ENCODE measurements at places on chromosomes 4 and X. TPM values are rescaled to one million over a fixed set of nuclear protein-coding genes. Genes with fewer than 3 reads are reported as not detected.

DNA sequence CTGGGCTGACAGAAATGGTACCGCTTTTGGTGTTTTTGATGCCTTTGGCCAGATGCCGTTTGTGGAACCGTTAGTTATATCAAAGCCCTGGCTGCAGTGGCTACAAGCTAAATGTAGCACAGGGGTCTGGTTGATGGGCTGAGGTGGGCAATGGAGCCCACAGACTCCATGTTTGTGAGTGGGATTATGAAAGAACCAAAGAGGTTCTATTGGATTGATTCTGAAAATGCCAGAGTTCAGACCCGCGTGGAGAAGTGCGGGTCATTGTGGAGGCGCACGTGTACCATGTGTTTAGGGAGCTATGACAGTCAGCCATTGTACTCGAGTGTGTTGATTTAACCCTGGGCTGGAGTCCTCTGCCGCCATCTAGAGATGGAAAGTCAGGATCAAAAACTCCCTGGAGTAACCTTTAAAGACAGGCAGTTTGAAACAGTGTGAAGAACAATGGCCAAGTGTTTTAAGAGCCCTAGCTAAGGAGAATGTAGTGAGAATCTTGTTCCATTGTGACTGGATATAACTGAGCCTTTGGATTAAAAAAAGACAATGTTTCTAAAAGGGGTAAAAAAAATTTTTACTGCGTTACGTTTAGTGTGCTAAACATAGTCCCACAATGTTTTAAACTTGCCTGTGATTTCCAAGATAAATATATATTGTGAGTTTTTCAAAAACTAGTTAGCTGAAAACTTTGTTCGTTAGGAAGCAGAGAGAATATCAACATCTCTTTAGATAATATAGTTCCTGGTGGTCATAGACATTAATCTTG, 12.7 kb downstream of the ART3 start:
- DNase-seq: peak; percentile 17

DNA sequence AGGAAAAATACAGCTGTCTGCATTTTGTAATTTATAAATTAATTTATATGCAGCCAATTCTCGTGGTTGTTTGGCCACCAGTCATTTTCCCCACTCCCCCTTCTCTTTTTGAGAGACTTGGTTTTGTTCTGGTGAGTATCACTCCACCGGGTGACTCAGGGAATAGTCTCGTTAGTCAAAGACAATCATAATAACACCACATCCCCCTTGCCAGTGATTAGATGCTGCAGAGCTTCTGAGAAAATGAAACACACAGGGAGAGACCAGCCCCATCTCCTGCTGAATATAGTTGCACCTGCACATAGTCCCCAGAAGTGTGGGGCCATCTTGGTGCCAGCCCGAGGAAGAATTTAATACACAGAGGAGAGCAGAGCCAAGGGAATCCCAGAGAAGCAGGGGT, 8.0 kb upstream of the FNIP2 start:
- DNase-seq: no peak

- DNase-seq: no peak
These were observed 47.7 kb downstream of the SOD3 start for GRCh38 chr4:24843096-24843495.

GRCh38 chrX:38675856-38676255, 114.5 kb downstream of the TSPAN7 start:
- DNase-seq: no peak

DNA sequence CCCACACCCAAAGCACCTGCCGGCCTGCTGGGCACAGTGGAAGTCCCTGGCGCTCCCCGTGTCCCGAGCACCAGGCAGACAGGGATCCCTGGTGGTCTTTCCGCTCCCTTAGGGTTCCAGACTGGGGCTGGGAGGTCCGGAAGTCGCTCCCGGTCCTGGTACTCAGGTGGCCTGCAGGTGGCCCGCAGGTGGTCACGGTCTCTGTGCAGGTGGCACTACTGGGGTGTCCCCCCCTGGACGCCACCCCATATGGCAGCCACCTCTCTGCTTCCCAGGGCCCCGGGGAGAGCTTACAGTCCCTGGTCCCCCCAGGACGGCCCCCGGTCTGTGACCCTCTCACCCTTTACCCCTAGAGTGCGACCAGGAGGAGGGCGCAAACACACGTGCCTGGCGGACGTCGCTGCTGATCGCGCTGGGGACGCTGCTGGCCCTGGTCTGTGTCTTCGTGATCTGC, 13.6 kb downstream of the SLC25A6 start:
- no peak for DNase-seq

- DNase-seq: no peak
These were observed 30.7 kb upstream of the TMPRSS11E start for GRCh38 chr4:68416591-68416990.

USP17L11 gene
- not detected for total RNA-seq

ENPP6 gene
- not detected for total RNA-seq

TET2 gene
- 38.2 TPM for total RNA-seq

AKAP14 gene
- not detected for total RNA-seq

PARM1 gene
- 6.4 TPM for total RNA-seq

APLN gene
- 0.14 TPM for total RNA-seq

Measured in progenitor cell of endocrine pancreas (in vitro differentiated cells).